HepG2 (cell line): ENCODE measurements at places on chromosomes 11 and 22. TPM values are rescaled to one million over a fixed set of nuclear protein-coding genes. Genes with fewer than 3 reads are reported as not detected.

- no peak for DNase-seq
Observed at GRCh38 chr22:31957970-31958594, 13.7 kb downstream of the YWHAH start.

- DNase-seq: no peak
Observed at GRCh38 chr11:91173701-91174100, 950.9 kb upstream of the CHORDC1 start.

DNA sequence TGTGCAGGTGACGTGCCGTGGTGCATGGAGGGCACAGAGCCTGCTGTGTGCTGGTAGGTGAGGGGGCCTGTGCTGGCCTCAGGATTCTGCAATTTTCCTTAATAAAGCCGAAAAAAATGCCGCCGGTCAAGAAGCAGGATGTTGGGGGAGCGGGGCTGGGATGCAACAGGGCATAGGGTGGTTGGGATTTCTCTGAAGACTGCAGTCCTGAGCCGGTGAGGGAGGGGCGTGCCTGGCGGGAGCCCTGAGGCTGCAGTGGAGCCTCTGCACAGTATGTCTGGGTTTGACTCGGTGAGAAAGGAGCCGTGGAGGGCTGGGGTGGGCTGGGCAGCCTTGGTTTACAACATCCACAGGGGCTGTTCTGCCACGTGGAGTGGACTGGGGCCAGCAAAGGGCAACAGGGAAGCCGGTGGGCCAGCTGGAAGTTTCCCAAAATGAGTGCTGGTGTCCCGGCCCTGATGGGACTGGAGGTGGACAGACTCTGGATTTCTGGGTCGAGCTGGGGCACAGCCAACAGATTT, 1.3 kb downstream of the CDHR5 start:
- DNase-seq: no peak

DNA sequence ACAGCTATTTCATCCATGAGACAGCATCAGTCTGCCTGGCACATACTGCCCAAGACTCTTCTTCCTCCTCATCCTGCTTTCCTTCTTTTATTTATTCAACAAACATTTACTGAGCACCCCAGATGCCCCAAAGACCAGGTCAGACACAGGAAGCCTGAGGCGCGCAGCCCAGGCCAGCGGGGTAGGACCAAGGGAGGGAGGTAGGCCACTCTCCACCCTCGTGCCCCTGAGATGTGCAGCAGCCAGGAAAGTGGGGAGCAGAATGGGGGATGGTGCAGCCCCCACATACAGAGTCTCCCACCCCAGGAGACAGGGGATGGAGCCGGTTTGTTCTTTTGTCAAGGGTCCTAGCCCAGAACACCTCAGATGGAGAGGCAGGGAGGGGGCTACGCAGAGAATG, 4.2 kb upstream of the IL2RB start:
- DNase-seq: no peak

- DNase-seq: peak; percentile 96
Observed at GRCh38 chr11:60880643-60881282, 13.4 kb downstream of the ZP1 start.

- no peak for DNase-seq
Observed at GRCh38 chr11:128686745-128687177, 7.1 kb upstream of the FLI1 start.

GRCh38 chr11:1074244-1075221, at the start of gene MUC2:
MUC2 (plus strand) TSS chr11:1074874.
- no peak for DNase-seq

GRCh38 chr11:94423507-94423906, 22.3 kb upstream of the GPR83 start:
- no peak for DNase-seq

PLEKHB1 gene
- total RNA-seq: 68.0 and 71.7 TPM in 2 replicates

SCGB2A2 gene
- total RNA-seq: not detected in 2 replicates

CBX7 gene
- total RNA-seq: 0.20 and 0.35 TPM in 2 replicates

GLYATL1 gene
- 0.17 TPM in 1 of 2 replicates, not detected in the other for total RNA-seq

RAPSN gene
- total RNA-seq: 0.60 and 1.2 TPM in 2 replicates

SMTN gene
- total RNA-seq: 6.9 and 14.7 TPM in 2 replicates

SLC22A12 gene
- total RNA-seq: not detected in 2 replicates

MIOX gene
- 1.2 and 1.5 TPM in 2 replicates for total RNA-seq

SLC39A13 gene
- total RNA-seq: 7.2 and 15.3 TPM in 2 replicates
